Left ventricle myocardium superior (tissue), 1 donor: ENCODE measurements at places on chromosomes 1 and 21. TPM values are rescaled to one million over a fixed set of nuclear protein-coding genes. Genes with fewer than 3 reads are reported as not detected.

- DNase-seq: no peak
Measured at GRCh38 chr1:30329263-30329753, 394.1 kb downstream of the MATN1 start.

- DNase-seq: no peak
Measured at GRCh38 chr1:227951624-227952373, 4.1 kb upstream of the WNT9A start.

DNA sequence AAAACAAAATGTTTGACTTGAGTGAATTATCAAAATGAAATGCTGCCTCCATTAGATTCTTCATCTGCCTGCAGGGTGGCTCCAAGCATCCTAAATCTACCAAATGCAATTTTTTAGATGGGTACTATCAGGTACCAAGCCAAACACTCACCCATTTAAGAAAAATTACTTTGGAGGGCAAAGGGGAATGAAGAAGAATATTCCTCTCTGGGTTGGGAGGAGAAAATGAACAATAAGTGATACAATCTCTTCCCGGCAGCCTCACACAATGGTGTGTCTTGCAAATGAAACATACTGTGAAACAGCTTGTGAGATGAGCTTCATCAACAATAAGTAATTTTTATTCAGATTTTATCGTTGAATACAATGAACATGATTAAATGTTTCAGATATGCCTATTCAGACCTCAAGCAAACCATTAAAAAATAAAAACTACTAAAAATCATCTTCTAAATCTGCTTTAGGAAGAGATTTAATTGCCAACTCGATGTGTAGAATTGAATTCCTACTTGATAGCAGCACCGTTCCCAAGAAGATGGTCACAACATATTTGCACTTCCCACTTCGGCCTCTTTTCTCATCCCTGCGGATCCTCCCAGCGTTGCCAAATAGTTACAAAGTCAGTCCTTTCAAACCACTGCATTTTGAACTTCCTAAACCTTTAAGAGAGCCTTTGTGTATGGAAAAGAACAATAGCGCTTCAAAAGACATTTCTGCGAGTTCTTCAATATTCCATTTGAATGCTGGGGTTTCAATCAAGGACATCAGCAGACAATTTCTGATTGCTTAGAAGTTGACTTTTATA is 2.7 kb downstream of the DAB1 start:
- DNase-seq: no peak

DNA sequence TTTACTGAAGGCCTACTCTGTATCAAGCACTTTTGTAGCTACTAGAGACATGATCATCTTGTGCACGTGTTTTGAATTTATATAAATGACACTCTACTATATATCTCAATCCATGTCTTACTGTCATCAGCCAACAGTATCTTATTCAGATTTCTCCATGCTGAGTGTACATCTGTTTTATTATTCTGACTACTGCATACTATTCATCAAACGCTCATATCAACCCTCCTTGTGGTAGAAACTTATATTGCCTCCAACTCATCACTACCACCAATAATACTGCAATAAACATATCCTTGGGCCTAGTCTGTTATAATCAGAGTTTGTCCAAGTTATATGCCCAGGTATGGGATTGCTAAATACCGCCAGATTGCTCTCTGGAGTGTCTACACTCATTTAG is 81.6 kb upstream of the IRF2BP2 start:
- no peak for DNase-seq

Gene CCDC27
- total RNA-seq: not detected

Gene TCP10L
- 2.9 TPM for total RNA-seq
